Testis (tissue), 5 donors: ENCODE measurements at places on chromosomes 2 and 18. TPM values are rescaled to one million over a fixed set of nuclear protein-coding genes. Genes with fewer than 3 reads are reported as not detected.

SERPINB10 gene
- total RNA-seq = not detected

IL36RN gene
- not detected for total RNA-seq

C2orf92 gene
- 27.8 TPM for total RNA-seq

ERLEC1 gene
- 123 TPM for total RNA-seq

KATNAL2 gene
- 17.5 TPM for total RNA-seq

ESPNL gene
- total RNA-seq = 7.5 TPM

SKA1 gene
- 6.6 TPM for total RNA-seq

GALNT13 gene
- 2.2 TPM for total RNA-seq

SDC1 gene
- 8.7 TPM for total RNA-seq

DCDC2C gene
- 12.1 TPM for total RNA-seq

CTNNA2 gene
- 36.8 TPM for total RNA-seq

EVX2 gene
- 1.5 TPM for total RNA-seq

TET3 gene
- 12.2 TPM for total RNA-seq

RAX gene
- total RNA-seq = not detected

MTCL1 gene
- total RNA-seq = 95.8 TPM

SPP2 gene
- not detected for total RNA-seq

SEPTIN10 gene
- 118 TPM for total RNA-seq

MTA3 gene
- total RNA-seq = 84.6 TPM
